ENCODE measurements at places on chromosomes 13 and 19.

DNA sequence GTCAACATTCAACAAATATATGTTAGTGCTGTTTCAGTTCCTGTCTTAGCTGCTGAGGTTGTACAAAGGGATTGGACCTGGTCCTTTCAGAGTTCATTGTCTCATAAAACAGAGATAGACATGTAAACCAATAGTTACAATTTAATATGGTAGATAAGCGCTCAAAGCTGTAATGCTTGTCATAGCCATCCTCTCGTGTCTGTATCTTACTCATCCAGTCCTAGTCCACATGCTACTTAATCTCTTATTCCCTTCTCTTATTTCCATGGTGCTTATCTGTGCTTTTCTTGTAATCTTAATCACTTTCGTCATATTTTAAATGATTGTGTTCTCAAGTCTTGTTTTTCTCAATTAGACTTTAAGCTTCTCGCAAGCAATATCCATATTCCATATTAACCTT lies 185.2 kb upstream of the OBI1 start:
- DNase-seq, result no peak

GRCh38 chr19:57280962-57281400 lies 696 bp downstream of the ZNF460 start:
- DNase-seq, result peak; percentile 50

- DNase-seq, result no peak
Observed at GRCh38 chr13:23794267-23795161, 94.7 kb downstream of the MIPEP start.

DNA sequence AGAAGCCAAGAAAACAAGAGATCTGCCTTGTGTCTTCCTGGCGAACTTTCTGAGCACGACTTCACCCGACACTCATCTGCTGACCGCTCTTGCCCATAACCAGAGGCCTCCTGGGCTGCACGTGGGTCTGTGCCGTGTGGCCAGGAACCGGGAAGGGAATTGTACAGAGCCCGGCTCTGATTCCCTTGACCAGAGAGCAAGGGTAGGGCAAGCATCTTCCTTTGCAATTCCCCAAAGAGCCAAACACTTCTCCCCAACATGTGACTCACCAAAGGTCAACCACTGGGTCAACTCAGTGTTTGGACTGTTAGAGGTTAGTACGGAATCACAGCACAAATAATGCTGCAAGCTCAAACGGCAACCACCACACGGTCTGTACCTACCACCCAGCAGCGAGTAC lies 48.9 kb downstream of the KLF2 start:
- DNase-seq, result no peak

- DNase-seq, result no peak
Observed at GRCh38 chr13:51271528-51272085, 49.4 kb downstream of the FAM124A start.

- no peak for DNase-seq
Observed at GRCh38 chr13:33846303-33847062, 28.5 kb downstream of the RFC3 start.

DNA sequence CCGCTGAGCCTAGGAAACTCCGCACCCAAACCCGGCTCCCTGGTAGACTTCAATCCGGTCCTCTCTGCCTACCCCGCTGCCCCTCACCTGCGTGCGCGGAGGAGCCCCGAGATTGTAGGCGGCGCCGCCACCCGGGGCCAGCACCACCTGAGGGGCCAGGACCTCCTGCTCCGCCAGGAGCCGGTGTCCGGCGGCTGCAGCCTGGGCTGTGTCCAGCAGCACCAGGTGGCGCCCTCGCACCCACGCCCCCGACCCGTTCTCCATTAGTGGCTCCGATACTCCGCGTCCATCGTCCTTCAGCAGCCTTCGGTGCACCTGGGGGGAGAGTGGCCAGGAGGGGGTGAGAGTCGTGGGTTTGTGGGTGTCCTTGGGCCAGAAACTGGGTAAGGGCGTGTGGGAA lies 18.5 kb downstream of the MAN2B1 start:
- DNase-seq, result no peak

GRCh38 chr13:38166116-38166515 lies 183.5 kb upstream of the UFM1 start:
- DNase-seq, result no peak

GRCh38 chr19:58557221-58558065 lies 968 bp downstream of the UBE2M start:
- DNase-seq, result no peak

Measured in suppressor macrophage (primary cell).